Peyer's patch (tissue), 4 donors: ENCODE measurements at places on chromosomes 5 and 9. TPM values are rescaled to one million over a fixed set of nuclear protein-coding genes. Genes with fewer than 3 reads are reported as not detected.

CDC25C gene
- 0.95 TPM for total RNA-seq

COL23A1 gene
- not detected for total RNA-seq

FCN1 gene
- 2.5 TPM for total RNA-seq

ADGRV1 gene
- 5.0 TPM for total RNA-seq

PRLR gene
- 51.3 TPM for total RNA-seq

PPP1R26 gene
- 12.4 TPM for total RNA-seq

SLC25A48 gene
- 8.3 TPM for total RNA-seq

TMEFF1 gene
- not detected for total RNA-seq

PTPDC1 gene
- total RNA-seq: 8.4 TPM

ZBTB6 gene
- total RNA-seq: 5.6 TPM

NADK2 gene
- total RNA-seq: 21.5 TPM

RORB gene
- not detected for total RNA-seq

DNAJA1 gene
- 45.0 TPM for total RNA-seq

PPP3R2 gene
- total RNA-seq: not detected

PPP6C gene
- total RNA-seq: 18.2 TPM

PCDHGA11 gene
- 1.1 TPM for total RNA-seq

JADE2 gene
- 77.6 TPM for total RNA-seq

CARTPT gene
- total RNA-seq: not detected

ACOT12 gene
- not detected for total RNA-seq

LHX6 gene
- total RNA-seq: 0.53 TPM

OR1J2 gene
- not detected for total RNA-seq
